ENCODE measurements at places on chromosomes 16 and 17.

- peak; percentile 65 for DNase-seq
Observed at GRCh38 chr17:7912927-7913524, 3.1 kb downstream of the RNF227 start.

- DNase-seq: no peak
Observed at GRCh38 chr17:37725021-37725595, 19.8 kb downstream of the HNF1B start.

DNA sequence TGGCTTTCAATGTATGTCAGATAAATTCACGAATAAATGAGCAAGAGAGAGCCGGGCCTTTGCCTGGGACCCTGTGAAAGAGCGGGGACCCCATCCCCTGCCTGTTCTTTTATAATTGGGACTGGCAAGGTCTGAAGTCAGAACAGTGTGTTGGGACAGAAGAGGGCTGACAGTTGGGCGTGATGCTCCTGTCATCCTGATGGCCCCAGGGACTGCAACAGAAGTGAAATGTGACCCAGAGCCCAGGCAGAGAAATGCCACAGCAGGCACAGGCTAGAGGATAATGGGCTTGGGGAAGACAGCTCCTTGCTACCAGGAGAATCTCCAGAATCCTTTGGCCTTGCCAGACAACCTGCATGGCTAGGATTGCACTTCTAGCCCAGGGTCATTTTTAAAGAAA is 37.9 kb downstream of the GSG1L start:
- DNase-seq: no peak

GRCh38 chr17:32623196-32623595 is 136.4 kb downstream of the CDK5R1 start:
- DNase-seq: peak; percentile 11

DNA sequence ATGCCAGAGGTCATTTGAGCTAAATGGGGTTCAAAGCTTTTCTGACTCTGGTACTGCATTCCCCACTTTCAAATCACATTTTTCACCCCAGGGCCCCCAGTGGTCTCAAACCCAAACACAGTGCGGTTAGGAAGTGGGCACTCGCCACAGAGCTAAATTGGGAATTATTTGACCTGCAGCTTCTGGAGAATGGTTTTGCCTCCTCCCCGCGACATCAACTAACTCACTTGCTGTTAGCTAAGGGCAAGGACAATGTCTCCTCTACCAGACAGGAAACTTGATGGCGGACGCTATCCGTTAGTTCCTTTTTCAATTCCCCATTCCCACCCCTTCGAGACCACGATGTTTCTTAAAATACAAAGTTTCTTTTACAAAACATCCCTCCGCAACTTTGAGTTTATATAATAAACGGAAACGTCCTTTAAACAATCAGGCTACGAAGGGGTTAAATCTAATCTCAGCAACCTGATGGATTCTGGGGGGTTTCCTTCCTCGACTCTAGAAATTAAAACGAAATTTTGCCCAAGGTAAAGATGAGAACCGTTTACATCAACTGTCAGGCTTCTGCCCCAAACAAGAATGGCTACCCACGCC is 500 bp upstream of the KAT7 start:
- no peak for DNase-seq

DNA sequence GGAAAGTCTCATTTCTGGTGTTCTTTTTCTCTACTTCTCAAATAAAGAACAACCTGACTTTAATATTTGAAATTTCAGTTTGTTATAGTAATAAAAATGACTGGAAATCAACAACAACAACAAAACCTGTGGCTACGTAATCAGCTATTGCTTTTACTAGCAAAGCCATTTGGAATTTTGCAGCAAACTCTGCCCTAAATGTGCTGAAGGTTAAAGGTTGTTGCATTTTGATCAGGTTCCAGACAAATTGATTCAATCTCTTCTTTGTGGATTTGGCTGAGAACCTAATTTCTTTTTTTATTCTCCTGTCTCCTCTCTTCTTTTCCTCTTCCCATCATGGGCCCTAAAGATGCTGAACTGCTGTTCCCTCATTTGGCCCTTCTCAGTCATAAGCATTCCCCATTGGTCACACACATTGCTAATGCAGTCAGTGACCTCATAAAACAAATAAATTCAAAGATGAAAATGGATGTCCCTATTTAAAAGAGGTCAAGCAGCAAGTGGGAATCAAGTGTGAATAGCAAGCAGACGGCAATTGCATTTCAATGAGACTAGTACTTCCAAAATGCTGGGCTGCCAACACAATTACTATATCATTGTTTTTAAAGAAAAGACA is 795.1 kb upstream of the CDH8 start:
- DNase-seq: peak; percentile 81

GRCh38 chr16:3112881-3113574 is 642 bp downstream of the ZNF205 start:
- DNase-seq: peak; percentile 47

DNA sequence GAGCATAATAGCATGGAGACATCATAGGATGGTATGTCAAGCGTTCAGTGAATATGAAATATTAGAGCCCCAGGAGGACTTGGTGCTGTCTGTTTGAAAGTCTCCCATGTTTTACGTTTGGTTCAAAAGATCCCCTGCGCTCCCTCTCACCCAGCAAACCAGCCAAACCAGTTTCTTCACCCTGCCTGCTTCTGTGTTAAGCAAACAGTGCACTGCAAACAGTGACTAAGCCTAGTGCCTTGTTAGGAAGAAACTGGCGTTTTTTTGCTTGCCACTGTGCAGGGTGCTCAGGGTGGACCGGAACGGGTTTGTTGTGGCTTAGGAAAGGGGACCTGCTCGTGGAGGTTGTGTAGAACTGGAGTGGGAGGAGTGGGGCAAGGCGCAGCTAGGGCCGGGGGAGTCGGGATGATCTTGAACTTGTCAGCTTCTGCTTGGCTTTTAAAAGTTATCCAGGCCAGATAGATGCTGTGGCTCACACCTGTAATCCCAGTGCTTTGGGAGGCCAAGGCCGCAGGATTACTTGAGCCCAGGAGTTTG is 7.7 kb downstream of the CDH1 start:
- DNase-seq: peak; percentile 59

DNA sequence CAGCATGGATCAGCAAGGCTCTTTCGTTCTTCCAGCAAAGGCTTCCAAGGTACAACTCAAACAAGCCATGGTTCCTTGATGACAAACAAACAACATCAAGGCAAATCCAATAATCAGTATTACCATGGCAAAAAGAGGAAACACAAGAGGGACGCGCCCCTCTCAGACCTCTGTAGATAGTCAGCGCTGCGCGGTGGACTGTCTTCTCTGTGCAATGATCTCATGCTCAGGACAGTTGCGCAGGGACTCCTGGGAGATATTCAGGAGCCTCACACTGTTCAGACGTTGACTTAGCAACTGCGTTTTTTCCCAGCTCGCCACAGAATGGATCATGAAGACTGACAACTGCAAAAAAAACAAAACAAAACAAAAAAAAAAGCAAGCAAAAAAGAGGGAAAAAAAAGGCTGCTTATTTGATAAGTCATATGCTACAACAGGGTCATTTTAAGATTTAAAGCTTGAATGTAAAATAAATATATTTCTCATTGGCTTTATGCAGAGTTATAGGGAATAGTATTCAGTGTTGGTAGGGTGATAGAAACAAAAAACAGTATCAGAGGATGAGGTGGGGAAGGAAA is 37.1 kb upstream of the ADCY7 start:
- no peak for DNase-seq

- peak; percentile 29 for DNase-seq
Observed at GRCh38 chr16:70749681-70750601, 51.0 kb downstream of the VAC14 start.

DNA sequence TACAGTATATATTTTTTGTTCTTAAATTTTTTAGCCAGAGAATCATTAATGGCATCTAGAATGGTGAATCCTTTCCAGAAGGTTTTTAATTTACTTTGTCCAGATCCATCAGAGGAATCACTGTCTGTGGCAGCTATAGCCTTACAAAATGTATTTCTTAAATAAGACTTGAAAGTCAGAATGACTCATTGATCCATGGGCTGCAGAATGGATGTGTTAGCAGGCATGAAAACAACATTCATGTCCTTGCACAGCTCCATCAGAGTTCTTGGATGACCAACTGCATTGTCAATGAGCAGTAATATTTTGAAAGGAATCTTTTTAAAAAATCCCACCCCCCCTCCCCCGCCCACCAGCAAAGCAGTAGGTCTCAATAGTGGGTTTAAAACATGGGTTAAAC is 51.4 kb downstream of the CACNG1 start:
- DNase-seq: no peak

DNA sequence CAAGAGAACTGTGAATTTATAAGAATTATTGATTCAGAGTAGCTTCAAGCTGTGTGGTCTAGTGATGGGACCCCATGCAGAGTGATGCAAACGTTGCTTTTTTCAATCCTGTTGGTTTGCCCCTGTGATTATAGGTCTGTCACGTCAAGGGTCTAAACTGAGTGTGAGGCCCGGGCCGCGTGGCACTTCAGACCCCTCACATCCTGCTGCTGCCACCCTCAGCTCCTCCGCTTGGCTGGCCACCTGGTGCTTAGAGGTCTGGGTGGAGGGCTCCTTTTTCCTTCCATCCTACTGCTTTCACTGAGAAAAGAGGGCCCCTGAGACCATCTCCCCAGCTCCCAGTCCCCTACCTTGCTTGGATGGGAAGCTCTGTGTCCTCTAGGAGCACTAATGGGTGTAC is 12.0 kb downstream of the MYL4 start:
- DNase-seq: no peak

DNA sequence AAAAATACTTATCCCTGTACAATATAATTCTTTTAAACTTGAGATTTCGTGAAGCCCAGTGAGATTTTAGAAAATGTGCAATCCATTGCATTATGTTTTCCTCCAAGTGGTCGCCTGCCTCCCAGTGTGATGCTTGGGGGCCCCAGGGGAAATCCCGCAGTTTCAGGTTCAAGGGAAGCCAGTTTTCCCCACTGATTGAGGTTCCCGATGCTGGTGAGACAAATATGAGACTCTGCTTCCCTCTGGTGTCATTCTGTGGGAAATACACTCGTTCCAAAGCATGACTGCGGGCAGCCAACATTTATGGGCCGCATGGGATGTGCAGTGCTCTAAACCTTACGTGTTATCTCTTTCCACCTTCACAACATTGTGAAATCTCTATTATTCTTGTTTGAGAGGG is 200.8 kb downstream of the PRKCB start:
- peak; percentile 81 for DNase-seq

GRCh38 chr16:86414991-86415740 is 95.2 kb upstream of the FOXF1 start:
- DNase-seq: no peak

DNA sequence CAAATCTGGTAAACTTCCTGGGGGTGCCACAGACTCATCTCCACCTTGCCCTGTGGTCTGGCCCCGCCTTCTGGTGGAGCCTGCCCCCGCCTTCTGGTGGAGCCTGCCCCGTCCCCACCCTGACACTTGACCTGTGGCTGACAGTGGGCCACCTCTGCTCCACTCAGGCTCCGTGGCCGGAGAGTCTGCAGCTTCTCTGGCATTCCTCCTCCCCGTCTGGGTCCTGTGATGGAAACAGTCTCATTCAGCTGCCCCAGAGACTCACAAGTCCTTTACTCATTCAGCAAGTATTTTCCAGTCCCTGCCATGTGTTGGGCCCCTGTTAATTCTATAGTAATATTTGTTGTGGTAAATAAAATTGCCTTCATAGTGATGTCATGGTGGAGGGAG is 21.0 kb upstream of the G6PC1 start:
- no peak for DNase-seq

- DNase-seq: no peak
Observed at GRCh38 chr16:87946596-87947347, 4.5 kb upstream of the BANP start.

- DNase-seq: peak; percentile 19
Observed at GRCh38 chr16:1338855-1339675, 5.6 kb downstream of the BAIAP3 start.

- no peak for DNase-seq
Observed at GRCh38 chr16:31273676-31274075, 13.9 kb downstream of the ITGAM start.

DNA sequence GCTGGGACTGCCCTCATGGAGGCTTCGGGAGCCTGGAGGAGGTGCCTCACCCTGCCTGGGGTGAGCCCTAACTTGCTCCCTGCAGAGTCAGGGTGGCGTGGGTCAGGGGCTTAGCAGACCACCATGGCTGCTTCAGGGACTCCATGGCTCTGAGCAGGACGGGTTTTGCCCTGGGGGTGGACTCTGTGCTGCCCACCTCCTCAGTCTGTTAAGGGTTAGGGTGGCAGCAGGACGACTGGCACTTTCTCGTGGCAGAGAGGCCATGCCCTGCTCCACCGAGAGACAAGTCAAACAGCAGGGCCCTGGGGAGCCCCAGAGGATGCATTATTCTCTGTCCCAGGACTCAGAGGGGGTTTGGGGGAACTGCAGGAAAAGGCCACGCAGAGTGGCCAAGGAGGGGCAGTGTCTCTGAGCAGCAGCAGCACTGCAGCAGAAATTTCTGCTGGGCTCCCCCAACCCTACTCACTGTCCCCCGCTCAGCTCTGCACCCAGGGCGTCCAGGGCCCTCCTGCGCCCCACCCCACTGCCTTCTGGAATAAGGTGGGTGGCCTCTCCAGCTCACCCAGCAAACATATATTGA is 1.8 kb upstream of the PRSS22 start:
- no peak for DNase-seq

DNA sequence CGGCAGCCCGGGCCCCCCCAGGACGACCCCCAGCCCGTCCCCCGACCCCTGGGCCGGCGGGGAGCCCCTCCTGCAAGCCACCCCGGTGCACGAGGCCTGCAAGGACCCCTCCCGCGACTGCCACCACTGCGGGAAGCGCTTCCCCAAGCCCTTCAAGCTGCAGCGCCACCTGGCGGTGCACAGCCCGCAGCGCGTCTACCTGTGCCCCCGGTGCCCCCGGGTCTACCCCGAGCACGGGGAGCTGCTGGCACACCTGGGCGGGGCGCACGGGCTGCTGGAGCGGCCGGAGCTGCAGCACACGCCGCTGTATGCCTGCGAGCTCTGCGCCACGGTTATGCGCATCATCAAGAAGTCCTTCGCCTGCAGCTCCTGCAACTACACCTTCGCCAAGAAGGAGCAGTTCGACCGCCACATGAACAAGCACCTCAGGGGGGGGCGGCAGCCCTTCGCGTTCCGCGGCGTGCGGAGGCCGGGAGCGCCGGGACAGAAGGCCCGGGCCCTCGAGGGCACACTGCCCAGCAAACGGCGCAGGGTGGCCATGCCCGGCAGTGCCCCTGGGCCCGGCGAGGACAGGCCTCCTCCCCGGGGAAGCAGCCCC is 15.6 kb upstream of the ZFPM1 start:
- DNase-seq: peak; percentile 62

GRCh38 chr16:84608282-84608681 is 9.6 kb downstream of the COTL1 start:
- DNase-seq: no peak

DNA sequence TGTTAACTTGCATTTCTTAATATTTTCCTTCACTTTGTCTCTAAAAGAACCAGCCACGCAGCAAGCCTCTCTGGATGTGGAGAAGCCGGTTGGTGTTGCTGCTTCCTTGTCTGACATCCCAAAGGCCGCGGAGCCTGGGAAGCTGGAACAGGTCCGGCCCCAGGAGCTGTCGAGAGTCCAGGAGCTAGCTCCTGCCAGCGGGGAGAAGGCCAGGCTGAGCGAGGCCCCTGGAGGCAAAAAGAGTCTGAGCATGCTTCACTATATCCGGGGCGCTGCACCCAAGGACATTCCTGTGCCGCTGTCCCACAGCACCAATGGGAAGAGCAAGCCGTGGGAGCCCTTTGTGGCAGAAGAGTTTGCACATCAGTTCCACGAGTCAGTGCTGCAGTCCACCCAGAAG is 22.8 kb downstream of the GINS2 start:
- no peak for DNase-seq

All from NCI-H69 (cell line).